ENCODE measurements at places on chromosomes 3 and 15. TPM values are rescaled to one million over a fixed set of nuclear protein-coding genes. Genes with fewer than 3 reads are reported as not detected.

The LMCD1 gene
- 10.0 TPM for total RNA-seq

The GOLIM4 gene
- 10.9 TPM for total RNA-seq

The HERC2 gene
- 56.6 TPM for total RNA-seq

The NDN gene
- not detected for total RNA-seq

The GRAMD2A gene
- 60.2 TPM for total RNA-seq

The RARRES1 gene
- 20.5 TPM for total RNA-seq

The SLC9C1 gene
- not detected for total RNA-seq

The GUCA1C gene
- total RNA-seq, result not detected

The CHRFAM7A gene
- total RNA-seq, result not detected

The CYP19A1 gene
- total RNA-seq, result not detected

The RPL22L1 gene
- 60.3 TPM for total RNA-seq

The MYO1E gene
- 213 TPM for total RNA-seq

The TMC3 gene
- total RNA-seq, result not detected

The PIERCE2 gene
- 1.2 TPM for total RNA-seq

The EFCAB12 gene
- total RNA-seq, result 2.0 TPM

The LMLN gene
- 21.1 TPM for total RNA-seq

The EPHA3 gene
- not detected for total RNA-seq

The PLA2G4E gene
- not detected for total RNA-seq

The ALDH1A2 gene
- 4.0 TPM for total RNA-seq

The ZNF502 gene
- total RNA-seq, result 2.8 TPM

The GOLGA8T gene
- not detected for total RNA-seq

The INSYN1 gene
- total RNA-seq, result not detected

The CCNB2 gene
- total RNA-seq, result 99.2 TPM

Data from PC-9 (cell line).